ENCODE measurements at places on chromosomes 11 and 22.

DNA sequence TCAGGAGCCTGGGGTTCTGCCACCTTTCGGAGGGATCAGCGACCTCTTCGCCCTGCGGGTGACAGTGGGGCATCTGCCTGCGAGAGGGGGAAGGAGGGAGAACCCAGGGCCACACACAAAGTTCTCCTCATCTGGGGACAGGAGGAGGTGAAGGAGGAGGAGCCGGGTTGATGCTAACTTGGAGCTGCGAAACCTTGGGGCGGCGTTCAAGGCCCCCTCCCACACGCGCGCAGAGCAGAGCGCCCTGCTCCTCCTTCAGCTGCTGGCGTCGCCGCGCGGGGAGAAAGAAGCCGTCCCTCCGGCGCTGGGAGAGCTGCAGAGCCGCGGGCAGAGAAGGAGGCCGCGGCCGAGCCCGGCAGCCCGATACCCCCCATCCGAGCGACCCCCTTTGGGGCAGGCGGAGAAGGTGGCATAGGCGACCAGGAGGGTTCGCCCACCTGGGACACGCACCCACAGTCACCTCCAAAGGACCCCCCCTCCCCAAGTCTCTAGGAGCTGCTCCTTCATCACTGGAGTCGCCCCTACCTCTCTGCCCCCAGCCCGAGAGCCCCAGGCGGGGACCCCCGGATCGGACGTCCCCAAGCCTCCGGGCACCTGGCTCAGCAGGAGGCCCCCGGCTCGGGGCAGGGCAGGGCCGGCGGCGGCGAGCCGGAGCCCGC is at the start of gene RASD2:
TSS of gene RASD2 (plus strand) at position 237 of the 659 bp plus-strand sequence. CDS start 5,979 bp downstream, outside the sequence.
- no peak for DNase-seq

GRCh38 chr22:23281406-23282088 is 101.2 kb downstream of the BCR start:
- DNase-seq = peak; percentile 79

DNA sequence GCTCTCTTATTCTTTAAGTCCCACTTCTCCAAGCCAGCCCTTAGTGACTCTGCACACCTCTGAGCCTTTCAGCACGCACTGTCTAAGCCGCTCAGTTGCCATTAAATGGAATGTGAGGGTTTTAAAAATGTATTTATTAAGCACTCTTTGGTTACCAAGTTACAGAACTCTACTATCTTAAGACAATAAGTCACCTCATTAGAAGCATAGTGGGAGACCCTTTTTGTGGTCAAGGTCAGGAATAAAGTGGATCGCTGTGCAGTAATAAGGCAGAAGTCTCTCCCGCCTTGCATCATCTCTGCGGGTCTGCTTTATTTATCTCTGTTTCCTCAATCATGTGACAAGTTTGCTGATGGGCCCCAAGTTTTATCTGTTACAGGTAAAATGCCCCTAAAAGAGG is 11.9 kb downstream of the SLC25A18 start:
- no peak for DNase-seq

DNA sequence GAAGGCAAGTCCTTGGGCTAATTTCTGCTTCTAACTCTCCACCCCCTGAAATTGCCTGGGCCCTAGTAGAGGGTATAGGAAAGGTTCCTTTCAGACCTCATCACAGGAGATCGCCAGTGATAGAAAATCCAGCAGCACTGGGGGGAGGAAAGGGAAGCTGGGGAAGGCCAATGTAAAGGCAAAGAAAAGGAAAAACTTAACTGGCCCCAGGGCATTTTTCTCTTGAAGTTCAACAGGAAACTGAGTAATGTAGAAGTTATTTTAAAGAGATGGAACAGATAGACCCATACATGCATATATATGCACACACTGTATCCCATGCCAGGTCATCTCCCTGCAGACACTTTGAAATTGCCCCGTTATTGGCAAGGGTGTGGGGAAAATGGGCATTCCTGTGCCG is 134.0 kb downstream of the TRIM44 start:
- no peak for DNase-seq

GRCh38 chr22:29308791-29309262 is 2.4 kb downstream of the GAS2L1 start:
- no peak for DNase-seq

DNA sequence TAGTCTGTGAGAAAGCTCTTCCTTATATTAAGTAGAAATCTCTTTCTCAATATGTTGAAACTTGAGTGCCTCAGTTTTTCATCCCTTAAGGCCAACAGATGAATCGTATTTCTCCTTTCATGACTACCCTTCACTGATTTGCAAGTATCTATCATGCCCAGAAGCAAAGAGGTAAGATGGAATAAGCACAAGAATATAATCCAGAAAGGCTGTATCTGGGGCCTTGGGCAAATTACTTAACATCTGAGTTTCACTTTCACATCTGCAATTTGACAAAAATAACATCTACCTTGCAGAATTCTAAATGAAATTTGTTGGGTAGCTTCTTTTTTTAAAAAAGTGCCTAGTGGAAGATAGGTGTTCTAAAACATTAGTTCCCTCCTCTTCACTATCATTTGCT is 552.4 kb upstream of the ANO5 start:
- no peak for DNase-seq

- no peak for DNase-seq
Measured at GRCh38 chr11:95676308-95676707, 113.3 kb downstream of the FAM76B start.

DNA sequence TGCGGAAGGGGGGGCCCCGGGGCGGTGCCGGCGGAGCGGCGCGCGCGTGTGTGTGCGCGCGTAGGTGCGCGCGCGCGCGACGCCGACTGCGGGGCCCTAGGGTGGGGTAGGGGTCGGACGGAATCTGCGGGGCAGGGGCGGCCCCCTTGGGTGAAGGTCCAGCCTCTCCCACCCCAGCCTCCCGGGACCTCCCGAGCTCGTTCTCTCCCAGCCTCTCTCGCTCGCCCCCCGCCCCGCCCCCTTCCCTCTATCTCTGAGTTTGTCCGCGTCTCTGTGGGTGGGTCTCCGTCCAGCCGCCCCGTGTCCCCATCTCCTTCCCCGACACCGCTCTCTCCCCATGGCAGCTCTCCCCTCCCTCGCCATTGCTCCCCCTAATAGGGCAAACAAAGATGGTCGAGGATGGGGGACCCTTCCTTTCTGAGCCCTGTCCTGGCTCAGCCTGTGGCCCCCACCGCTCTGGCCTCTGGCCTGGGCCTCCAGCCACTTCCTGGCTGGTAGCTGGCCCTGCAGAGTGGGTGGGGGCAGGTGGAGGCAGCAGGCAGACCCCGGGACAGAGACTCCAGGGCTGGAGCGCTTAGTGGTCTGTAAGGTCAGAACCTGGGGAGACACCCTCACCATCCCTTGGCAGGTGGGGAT is 33.0 kb upstream of the PRR5 start:
- peak; percentile 16 for DNase-seq

GRCh38 chr22:48821727-48822126 is 1005.9 kb downstream of the BRD1 start:
- DNase-seq = no peak

DNA sequence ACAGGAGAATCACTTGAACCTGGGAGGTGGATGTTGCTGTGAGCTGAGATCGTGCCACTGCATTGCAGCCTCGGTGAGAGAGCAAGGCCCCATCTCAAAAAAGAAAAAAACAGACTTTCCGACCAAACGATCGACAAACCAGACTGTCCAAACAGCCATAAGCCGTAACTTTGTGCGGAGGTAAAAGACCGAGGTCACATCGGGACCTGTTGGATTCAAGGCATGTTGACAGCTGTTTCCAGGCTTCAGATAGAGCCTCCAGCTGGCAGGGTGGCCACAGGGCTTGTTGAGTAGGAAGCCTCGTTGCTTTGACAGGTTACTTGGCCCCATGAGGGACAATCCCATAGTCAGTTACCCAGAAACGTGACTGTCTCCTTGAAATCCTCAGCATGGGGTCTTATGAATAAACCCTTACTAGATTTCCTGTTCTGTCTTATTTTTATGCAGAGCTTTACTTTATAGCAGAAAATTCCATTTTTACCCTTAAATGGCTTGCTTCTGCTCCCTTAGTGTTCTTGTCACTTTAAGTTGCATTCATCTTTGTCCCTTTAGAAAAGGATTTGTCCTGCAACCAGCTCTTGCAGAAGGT is 22.3 kb downstream of the PPARA start:
- DNase-seq = no peak

DNA sequence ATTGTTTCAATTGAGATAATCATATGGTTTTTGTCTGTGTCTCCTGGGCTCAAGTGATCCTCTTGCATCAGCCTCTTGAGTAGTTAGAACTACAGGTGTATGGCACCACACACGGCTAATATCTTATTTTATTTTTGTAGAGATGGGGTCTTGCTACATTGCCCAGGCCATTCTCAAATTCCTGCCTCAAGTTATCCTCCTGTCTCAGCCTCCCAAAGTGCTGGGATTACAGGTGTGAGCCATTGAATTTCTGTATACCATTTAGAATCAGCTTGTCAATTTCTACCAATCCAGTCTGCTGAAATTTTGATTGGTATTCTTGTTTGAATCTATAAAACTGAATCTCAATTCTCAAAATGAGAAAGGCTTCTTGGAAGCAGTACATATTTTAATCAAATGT is 10.4 kb upstream of the KAT5 start:
- no peak for DNase-seq

GRCh38 chr11:13206086-13206640 is 71.4 kb upstream of the BMAL1 start:
- no peak for DNase-seq

- no peak for DNase-seq
Measured at GRCh38 chr22:47858773-47859306, 1096.4 kb downstream of the TBC1D22A start.

DNA sequence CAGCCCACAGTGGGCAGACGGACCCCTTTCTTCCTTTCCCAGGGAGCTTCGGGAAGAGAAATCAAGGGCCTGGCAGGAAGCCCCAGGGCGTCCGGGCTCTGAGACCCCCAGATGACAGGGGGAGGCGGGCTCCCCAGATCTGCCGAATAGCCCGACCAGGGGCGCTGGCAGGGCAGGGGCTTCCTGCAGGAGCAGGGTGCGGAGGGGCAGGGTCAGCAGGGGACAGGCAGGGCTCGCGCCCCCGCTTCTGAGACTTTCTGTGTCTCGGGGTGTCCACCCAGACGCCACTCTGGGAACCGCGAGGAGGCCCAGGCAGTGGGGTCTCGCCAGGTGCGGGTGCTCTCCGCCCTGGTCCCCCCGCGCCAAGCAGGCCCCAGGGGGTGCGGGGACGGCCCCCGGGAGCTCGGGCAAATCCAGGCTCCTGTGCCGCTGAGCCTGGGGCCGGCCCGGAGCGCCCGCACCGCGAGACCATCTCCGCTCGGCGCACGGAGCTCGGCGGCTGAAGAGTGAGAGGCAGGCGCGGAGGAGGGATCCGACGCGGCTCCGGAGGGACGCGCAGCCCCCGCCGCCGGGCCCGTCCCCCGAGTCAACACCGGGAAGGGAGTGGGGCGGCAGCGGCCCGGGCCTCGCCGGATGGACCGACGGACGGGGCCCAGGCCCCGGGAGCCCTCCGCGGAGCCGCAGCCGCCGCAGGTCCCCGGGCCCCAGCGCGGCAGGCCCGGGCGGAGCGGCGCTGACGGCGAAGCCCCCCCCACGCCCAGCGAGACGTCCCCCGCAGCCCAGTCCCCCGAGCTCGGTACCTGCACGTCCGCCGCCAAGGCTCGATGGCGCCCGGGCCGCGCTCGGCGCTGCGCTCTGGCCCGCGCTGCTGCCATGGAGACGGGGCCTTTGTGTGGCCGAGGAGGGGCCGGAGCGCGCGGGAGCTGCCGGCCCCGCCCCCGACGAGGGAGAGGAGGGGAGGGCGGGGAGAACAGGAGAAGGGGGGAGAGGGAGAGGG is at the start of gene PLXNB2:
TSS of gene PLXNB2 (minus strand) at position 894 of the 997 bp plus-strand sequence. CDS start 17,062 bp downstream, outside the sequence.
- no peak for DNase-seq

DNA sequence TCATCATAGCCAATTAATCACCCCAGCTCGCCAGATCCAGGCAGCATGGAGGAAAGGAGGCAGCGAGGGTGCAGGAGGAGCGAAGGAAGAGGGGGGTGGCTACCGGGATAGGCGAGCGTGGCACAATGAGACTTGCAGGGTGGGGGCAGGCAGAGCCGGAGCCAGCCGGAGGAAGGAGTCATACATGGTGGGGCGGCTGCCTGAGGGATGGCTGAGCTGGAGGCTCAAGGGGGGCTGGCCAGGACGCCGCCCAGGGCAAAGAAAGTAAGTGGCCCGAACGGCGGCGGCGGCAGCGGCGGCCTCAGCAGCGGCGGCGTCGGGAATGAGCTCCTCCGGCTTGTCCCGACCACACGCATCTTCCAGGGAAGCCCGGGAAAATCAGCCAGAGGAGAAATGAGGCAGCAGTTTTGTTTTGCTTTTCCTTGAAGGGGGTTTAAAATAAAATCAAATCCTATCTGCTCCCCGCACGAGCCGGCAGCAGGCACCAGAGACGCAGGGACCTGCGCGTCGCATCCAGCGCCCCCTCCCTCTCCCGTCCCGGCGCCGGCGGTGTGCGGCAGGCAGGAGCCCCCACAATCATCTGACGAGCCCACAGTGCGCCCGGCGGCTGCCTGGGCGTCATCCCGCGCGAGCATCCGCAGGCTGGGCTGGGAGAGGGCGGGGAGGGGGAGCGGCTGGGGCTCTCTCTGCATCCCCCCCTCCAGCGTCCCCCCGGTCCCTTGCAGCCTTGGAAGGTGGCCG is 263.6 kb downstream of the CTTN start:
- no peak for DNase-seq

DNA sequence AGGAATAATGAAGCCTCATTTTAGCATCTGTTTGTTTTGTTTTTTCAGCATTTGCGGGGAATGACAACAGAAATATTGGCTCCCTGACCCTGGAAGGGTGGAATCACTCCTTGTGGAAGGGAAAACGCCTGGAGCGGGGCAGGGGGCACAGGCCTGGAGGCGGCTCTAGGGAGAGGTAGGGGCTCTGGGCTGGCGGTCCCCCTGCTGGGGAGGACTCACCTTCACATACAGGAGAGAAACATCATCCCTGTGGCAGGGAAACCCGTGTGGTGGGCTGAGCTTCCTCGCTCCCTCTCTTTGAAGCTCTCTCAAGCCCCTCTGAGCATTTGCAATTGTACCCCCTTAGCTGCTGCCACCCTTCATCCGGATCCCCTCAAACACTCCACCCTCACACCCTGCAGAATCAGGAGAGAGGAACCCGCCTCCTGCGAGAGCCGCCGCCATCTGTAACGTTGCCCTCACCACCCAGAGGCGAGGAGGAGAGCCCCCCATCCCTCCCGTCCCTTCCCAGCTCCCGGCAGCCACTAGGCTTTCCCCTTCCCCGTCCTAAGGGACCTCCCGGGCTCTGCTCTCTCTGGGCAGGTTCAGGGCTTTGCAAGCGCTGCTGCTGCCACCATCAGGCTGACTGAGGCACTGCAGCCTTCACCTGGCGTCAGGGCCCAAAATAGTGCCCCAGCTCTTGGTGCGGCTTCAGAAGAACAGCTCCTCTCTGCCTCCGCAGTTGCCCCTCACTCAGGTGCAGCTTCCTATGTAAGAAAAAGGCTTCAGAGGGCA is 10.4 kb downstream of the KIRREL3 start:
- peak; percentile 40 for DNase-seq
